ENCODE measurements at places on chromosomes 1 and 21. TPM values are rescaled to one million over a fixed set of nuclear protein-coding genes. Genes with fewer than 3 reads are reported as not detected.

DNA sequence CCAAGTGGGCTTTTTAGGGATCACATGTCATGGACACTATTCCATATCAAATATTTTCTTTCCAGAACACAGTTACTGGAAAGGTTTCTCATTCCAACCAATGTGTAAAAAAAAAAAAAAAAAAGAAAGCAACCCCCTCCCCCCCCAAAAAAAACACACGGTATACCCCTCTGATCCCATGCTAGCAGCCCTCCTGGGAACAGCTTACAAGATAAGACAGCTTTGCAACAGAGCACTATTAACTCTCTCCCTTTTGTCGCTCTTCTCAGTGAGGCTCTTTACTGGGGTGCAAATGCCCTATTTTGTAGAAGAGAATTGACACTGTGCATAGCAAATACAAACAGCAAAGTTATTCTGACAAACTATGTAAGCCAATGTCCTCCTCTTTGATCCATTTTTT, 161.2 kb downstream of the NTMT2 start:
- H3K36me3 ChIP-seq = no peaks in the 10 kb centered on the region
- DNase-seq = no peak

DNA sequence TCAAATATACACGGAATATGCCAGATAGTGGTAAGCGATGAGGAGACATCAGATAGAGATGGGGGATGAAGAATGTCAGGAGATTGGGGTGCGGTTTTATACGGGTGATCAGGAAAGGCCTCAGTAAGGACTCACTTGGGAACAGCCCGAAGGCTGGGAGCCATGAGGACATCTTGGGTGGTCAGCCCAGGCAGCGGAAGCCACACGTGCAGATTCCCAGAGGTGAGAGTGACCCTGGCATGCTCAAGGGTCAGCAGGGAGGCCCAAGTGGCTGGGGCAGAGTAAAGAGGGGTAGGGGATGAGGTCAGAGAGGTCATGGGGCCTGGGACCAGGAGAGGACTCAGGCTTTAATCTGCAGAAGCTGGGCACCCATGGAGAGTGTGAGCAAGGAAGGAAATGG, 106.6 kb downstream of the MATN1 start:
- H3K4me3 ChIP-seq = no peak overlapping the region
- no peak overlapping the region for H3K27ac ChIP-seq
- H3K27me3 ChIP-seq = peaks cover 7% of the 10 kb centered on the region
- peak; percentile 27 for DNase-seq
- H3K36me3 ChIP-seq = no peaks in the 10 kb centered on the region
- no peaks in the 10 kb centered on the region for H3K4me1 ChIP-seq

- H3K4me1 ChIP-seq = no peaks in the 10 kb centered on the region
- H3K4me3 ChIP-seq = no peak overlapping the region
- H3K27ac ChIP-seq = no peak overlapping the region
- no peaks in the 10 kb centered on the region for H3K27me3 ChIP-seq
- no peaks in the 10 kb centered on the region for H3K36me3 ChIP-seq
These were observed 897.2 kb downstream of the ADGRL2 start for GRCh38 chr1:82697965-82698364.

- H3K4me3 ChIP-seq = no peak overlapping the region
- H3K27ac ChIP-seq = no peak overlapping the region
- H3K27me3 ChIP-seq = peaks cover 36% of the 10 kb centered on the region
- H3K4me1 ChIP-seq = peaks cover 5% of the 10 kb centered on the region
These were observed 1.9 kb upstream of the COL6A2 start for GRCh38 chr21:46095814-46096595.

DNA sequence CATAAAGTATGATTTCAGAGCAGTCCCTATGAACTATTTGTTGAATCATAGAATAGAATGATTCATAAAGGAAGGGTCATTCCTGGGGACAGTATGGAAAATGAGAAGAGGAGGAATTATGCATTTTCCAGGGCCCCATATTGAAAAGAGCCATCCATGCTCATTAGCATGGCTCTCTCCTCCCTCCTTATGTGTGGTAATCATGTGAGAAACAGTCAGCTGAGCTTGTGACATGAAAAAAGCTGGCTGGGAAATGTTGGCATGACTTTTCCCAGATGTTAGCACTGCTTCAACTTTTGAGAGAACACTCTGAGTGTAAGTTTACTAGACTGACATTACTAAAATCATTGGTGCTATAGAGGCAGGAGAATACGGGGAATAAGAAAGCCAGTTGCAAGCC, 16.1 kb downstream of the TRIM67 start:
- no peak overlapping the region for H3K27ac ChIP-seq
- DNase-seq = no peak
- no peaks in the 10 kb centered on the region for H3K4me1 ChIP-seq
- no peaks in the 10 kb centered on the region for H3K36me3 ChIP-seq
- no peak overlapping the region for H3K4me3 ChIP-seq

- H3K27ac ChIP-seq = no peak overlapping the region
- no peaks in the 10 kb centered on the region for H3K27me3 ChIP-seq
- H3K36me3 ChIP-seq = no peaks in the 10 kb centered on the region
- no peaks in the 10 kb centered on the region for H3K4me1 ChIP-seq
- no peak for DNase-seq
- no peak overlapping the region for H3K4me3 ChIP-seq
These were observed 115.6 kb downstream of the SIK1 start for GRCh38 chr21:43311301-43311817.

GRCh38 chr1:93714356-93714755, 32.7 kb upstream of the BCAR3 start:
- no peak overlapping the region for H3K4me3 ChIP-seq
- DNase-seq = no peak
- peaks cover 3% of the 10 kb centered on the region for H3K4me1 ChIP-seq
- H3K27ac ChIP-seq = no peak overlapping the region
- no peaks in the 10 kb centered on the region for H3K36me3 ChIP-seq
- H3K27me3 ChIP-seq = no peaks in the 10 kb centered on the region

DNA sequence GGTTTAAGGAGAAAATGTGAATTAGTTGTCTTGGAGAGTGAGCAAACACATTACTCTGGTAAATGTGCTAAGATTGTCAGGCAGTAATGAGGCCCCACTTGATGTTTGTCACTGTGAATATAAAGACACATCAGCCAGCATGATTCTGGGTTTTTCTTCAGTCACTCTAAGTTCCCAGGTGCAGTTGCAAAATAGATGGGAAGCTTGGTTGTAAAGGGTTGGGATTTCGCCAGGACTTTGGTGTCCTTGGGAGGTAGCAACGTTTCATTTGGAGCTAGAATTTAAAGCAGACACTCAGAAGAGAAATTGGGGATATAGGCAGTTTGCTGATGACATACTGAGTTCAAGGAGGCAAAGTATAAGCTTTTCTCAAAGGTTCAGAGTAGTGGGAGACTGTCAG, 154.3 kb downstream of the MAST2 start:
- no peak overlapping the region for H3K4me3 ChIP-seq
- no peak for DNase-seq
- H3K27ac ChIP-seq = no peak overlapping the region
- H3K36me3 ChIP-seq = no peaks in the 10 kb centered on the region
- H3K4me1 ChIP-seq = peaks cover 4% of the 10 kb centered on the region
- H3K27me3 ChIP-seq = no peaks in the 10 kb centered on the region

GRCh38 chr1:178393370-178393769, 103.4 kb downstream of the CLEC20A start:
- no peak for DNase-seq
- no peaks in the 10 kb centered on the region for H3K36me3 ChIP-seq
- no peaks in the 10 kb centered on the region for H3K27me3 ChIP-seq
- H3K4me1 ChIP-seq = no peaks in the 10 kb centered on the region
- H3K4me3 ChIP-seq = no peak overlapping the region

DNA sequence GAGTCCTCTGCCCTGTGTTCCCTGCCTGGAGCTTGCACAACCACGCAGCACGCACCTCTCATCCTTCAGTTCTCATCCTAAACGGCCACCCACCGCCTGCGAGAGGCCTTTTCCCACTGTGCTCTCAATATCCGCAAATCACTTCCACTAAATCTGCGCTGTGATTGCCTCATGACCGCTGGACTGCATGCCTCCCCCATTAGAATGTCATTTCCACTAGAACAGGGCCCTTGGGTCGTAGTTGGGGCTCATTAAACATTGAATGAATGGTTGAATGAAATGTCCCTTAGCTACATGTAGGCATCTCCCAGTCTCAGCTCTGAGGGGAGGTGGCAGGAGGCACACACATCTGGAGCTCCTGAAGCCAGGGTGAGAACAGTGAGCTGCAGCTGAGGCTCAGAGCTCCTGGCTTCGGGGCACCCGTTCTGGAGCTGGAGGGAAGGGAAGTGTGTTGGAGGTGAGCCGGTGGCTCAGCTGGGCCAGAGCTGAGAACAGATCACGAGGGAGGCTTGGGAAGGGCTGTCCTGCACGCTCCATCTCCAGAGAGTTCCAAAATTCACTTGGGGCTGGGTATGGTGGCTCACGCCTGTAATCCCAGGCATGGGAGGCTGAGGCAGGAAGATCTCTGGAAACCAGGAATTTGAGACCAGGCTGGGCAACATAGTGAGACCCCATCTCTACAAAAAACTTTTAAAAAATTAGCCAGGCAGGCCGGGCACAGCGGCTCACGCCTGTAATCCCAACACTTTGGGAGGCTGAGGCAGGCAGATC, 30.4 kb downstream of the TMEM201 start:
- H3K27ac ChIP-seq = no peak overlapping the region
- no peak for DNase-seq
- H3K4me1 ChIP-seq = no peaks in the 10 kb centered on the region
- H3K36me3 ChIP-seq = no peaks in the 10 kb centered on the region
- no peak overlapping the region for H3K4me3 ChIP-seq

- no peaks in the 10 kb centered on the region for H3K36me3 ChIP-seq
- peak overlapping the region; percentile 54 for H3K4me3 ChIP-seq
- peaks cover 43% of the 10 kb centered on the region for H3K27me3 ChIP-seq
- H3K27ac ChIP-seq = peak overlapping the region; percentile 17
- H3K4me1 ChIP-seq = peaks cover 8% of the 10 kb centered on the region
These were observed 525 bp downstream of the RYR2 start for GRCh38 chr1:237042526-237042891.

DNA sequence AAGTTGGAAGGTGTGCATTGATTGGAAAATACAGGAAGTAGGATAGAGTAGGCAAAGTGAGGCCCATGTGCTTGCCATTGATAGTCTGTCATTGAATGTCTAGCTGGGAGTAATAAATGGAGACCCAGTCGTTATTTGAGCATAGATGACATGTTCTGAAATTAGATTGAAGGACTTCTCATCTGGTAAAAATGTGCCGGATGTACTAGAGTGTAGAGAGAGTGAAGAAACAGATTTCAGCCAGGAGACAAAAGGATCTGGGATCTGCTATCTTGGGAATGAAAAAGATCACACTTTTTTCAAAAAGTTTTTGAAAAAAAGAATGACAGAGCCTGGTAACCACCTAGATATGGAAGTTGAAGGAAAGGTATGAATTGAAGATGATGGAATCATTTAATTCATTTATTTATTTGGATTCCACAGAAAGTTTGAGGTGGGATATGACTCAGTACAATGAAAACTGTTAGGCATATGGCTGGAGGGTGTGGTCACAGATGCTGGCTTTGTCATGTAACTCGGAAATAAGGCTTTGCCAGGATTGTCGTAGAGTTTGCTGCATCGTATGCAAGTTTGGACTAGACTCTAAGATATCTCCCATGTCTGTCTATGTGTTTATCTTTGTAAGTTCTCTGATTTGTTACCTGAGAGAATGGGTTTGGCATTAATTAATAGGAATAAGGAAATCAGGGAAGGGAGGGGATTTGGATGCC, 137.1 kb downstream of the PBX1 start:
- H3K27ac ChIP-seq = no peak overlapping the region
- no peak overlapping the region for H3K4me3 ChIP-seq

DNA sequence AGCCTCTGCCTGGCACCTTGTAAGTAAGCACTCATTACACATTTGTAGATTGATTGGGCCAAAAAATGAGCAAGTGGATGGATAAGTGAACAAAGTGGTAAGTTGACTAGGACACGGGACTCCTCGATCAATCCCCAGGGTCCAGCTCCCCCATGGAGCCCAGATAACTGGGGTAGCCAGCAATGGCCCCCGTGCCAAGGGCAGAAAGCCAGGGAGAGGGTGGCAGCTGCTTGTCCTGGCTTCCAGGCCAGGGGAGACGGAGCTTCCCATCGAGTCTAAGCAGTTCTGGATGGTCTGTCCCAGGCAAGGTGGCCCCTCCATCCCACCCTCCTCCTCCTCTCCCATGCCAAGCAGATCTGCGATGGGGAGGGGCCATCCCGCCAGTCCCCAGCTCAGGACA, 91.4 kb downstream of the SPSB1 start:
- H3K27ac ChIP-seq = no peak overlapping the region
- no peaks in the 10 kb centered on the region for H3K27me3 ChIP-seq
- no peak for DNase-seq
- H3K4me1 ChIP-seq = peaks cover 12% of the 10 kb centered on the region
- no peaks in the 10 kb centered on the region for H3K36me3 ChIP-seq

GRCh38 chr1:179128520-179128919, 46.6 kb downstream of the TOR3A start:
- H3K27me3 ChIP-seq = no peaks in the 10 kb centered on the region
- peaks cover 7% of the 10 kb centered on the region for H3K36me3 ChIP-seq
- peaks cover 11% of the 10 kb centered on the region for H3K4me1 ChIP-seq
- DNase-seq = no peak
- no peak overlapping the region for H3K4me3 ChIP-seq

GRCh38 chr1:220594356-220594755, 66.4 kb downstream of the MARK1 start:
- H3K27ac ChIP-seq = no peak overlapping the region
- DNase-seq = no peak
- no peaks in the 10 kb centered on the region for H3K4me1 ChIP-seq
- H3K36me3 ChIP-seq = no peaks in the 10 kb centered on the region

GRCh38 chr1:35835398-35835797, 27.6 kb downstream of the AGO4 start:
- no peak for DNase-seq
- H3K4me3 ChIP-seq = no peak overlapping the region
- H3K27ac ChIP-seq = no peak overlapping the region

Gene ADGRL2
- total RNA-seq = 104 TPM

Gene MYOM3
- 0.69 TPM for total RNA-seq

Gene MYOG
- total RNA-seq = not detected

Gene NHLH1
- not detected for total RNA-seq

Gene RAP1GAP
- 62.4 TPM for total RNA-seq

Gene TAS1R1
- not detected for total RNA-seq

Gene CCDC185
- not detected for total RNA-seq
